Right ventricle myocardium superior (tissue), 1 donor: ENCODE measurements at places on chromosomes 12 and 14. TPM values are rescaled to one million over a fixed set of nuclear protein-coding genes. Genes with fewer than 3 reads are reported as not detected.

KRT6A gene
- total RNA-seq: not detected

GRCh38 chr12:57614178-57614947, 3.1 kb downstream of the ARHGEF25 start:
- peak; percentile 58 for DNase-seq

DNA sequence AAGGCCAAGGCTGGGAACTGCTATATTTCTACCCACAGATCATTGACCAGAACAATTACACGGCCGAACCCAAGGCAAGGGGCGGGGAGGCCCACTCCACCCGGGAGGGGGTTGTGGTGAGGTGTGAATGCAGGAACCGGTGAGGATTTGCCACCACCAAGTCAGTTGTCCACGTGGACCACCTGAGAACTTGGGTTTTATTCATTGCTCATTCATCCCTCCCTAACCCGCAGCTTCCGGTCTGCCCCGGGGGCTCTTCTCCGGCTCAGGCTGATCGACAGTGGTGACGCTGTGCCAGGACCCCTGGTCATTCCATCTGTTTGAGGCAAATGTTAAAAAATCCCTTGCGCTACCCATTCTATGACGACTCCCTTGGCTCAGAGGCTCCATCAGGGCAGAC, 127.7 kb upstream of the RTL1 start:
- DNase-seq: no peak

GRCh38 chr12:67813456-67813904, 164.9 kb downstream of the DYRK2 start:
- no peak for DNase-seq

DNA sequence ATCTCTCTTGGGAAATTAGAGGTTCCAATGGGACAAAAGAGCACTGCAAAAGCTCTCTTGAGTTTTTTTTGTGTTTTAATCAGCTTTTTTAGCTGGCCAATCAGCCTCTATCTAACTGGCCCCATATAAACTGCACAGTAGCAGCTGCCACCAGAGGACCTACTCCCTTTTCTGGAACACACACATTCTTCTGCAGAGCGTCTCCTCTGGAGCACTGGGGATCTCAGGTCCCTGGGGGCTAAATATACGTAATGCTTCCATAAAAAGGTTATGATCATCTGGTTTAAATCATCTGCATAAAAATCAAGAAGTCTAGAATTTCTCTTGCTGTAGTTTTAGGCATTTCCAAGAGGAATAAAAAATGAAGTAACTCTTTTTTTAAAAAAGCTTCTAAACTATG, 32.3 kb downstream of the TSPAN8 start:
- DNase-seq: no peak

- DNase-seq: no peak
Observed at GRCh38 chr12:46516238-46516932, 143.8 kb upstream of the SLC38A2 start.

KLHL28 gene
- 12.2 TPM for total RNA-seq
